ENCODE measurements at places on chromosomes 7 and 10. TPM values are rescaled to one million over a fixed set of nuclear protein-coding genes. Genes with fewer than 3 reads are reported as not detected.
A peak's percentile ranks its signal among the peaks of the same experiment; 100 is the strongest.

- no peak for DNase-seq
Observed at GRCh38 chr7:105230486-105230885, 158.2 kb downstream of the SRPK2 start.

- DNase-seq, result no peak
Observed at GRCh38 chr7:37633048-37633447, 50.5 kb upstream of the GPR141 start.

- DNase-seq, result no peak
Observed at GRCh38 chr10:102600816-102601215, 43.5 kb upstream of the TRIM8 start.

DNA sequence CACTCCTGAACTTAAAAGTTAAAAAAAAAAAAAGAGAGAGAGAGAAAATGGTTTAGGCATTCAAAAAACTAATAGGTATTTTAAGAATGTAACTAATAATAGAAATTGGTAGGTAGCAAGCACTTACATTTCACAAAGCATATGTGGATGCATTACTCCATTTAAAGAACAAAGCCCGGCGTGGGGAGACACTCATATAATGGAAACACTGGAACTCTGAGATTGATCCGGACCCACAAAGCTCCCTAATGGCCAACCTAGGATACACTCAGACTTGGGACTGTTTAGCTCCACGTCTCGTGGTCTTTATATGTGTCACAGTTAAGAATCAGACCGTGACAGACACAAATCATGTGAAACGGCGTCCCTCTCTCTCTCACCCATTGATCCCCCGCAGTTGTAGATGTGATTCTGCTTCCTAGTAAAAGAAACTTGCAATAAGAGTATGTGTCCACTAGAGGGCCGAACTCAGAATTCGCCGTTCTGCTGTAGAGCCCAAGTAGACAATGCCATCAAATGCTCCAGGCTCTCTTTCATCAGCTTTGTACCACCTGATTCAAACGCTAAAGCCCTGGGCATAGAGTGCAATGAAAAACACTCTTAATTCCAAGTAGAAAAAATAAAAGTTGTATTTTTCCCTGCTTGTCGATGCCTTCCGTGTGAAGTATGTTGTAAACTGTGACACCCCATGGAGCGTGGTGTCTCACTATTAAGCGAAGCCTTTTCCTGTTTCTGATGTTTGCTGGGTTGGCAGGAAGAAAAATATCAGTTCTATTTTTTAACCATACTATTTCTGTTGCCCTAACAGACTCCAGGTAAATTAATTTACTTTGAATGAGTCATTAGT lies 429.0 kb upstream of the MTPN start:
- peak; percentile 37 for DNase-seq

GRCh38 chr7:69775231-69775771 lies 177.0 kb downstream of the AUTS2 start:
- DNase-seq, result no peak

DNA sequence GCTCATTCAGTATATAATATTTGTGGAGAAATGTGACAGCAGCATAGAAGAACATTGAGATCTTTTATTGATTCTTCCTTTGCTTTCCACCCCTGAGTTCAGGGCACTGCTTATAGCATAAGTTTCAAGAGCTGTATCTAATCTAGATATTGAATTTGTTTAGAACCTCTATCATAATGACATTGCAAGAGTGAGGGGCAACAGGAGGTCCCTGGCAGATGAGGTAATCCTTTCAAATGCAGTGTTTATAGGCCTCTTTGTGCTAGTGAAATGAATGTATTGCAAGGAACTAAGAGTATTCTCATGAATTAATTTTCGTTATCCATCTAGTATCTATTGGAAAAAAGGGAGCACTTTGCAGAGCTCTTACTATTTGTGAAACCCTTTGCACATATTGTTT lies 167.2 kb upstream of the FERD3L start:
- no peak for DNase-seq

DNA sequence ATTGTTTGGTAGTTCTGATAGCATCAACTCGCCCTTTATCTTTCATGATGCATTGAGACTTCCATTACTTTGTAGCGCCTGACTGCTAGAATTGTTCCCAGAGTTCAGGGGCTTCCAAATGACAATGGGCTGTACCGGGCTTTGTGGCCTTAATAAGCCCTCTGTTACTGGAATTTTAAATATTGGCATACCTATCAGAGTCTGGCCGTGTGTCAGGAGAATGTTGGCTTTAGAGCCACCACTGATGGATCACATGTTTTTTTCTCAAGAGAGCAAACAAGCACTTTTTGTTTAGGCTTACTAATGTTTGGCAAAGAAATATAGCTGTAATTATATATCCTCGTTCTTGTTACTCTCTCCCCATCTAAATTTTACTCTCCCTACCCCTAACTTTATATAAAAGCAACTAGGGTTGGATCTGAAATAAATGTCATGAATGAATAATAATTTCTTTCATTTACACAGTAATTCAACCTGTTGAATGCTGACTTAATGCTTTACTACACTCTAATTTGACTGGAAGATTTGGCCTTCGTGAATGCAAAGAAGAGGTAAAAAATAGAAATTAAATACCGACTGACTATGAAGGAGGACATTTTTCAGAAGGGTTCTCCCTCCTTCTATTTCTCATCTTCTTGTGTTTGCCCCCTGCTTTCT lies 396.7 kb downstream of the AUTS2 start:
- DNase-seq, result no peak

DNA sequence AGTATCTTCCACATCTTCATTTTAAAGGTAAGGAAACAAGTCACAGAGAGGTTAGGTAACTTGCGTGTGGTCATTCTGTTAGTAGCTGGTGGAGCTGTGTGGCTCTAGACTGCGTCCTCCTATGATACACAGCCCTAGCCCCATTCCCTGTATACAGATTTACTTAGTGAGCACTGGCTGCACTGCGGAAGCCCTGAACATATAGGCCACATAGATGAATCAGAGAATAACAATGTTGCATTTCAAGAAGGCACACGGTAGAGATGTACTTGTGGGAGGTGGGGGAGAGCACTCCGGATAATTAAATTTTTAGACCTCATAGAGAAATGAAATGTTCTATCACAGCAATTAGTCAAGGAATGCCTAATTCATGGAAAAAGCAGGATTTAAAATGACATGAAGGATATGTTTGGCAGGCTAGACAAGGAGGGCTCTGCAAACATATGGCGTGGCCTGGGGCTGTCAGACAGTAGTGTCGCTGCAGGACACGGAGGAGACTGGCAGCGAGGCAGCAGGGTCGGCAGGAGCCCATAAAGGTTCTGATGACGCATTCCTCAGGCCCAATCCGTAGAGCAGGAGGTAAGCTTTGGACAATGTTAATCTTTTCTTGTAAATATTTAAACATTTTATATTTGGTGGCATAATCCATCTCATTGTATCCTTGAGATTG lies 29.5 kb downstream of the RAB11FIP2 start:
- no peak for DNase-seq

- DNase-seq, result no peak
Observed at GRCh38 chr10:129278686-129279085, 188.4 kb upstream of the MGMT start.

DNA sequence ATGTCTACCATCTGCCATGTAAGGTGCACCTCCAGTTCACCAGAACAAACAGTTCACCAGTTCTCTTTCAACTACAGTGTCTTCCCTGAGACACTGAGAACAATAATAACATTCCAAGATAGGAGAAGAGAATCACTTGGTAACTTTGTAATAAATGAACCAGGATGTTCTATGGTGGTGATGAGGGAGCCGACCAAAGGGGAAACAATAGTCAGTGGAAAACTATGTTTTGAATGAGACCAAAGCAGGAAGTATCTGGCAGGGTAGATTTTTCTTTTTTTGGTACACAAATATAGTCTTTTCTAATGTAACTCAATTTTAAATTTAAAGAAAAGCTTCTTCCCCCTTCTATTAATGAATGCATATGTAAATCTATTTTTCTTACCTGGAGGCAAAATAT lies 20.0 kb downstream of the HYAL4 start:
- no peak for DNase-seq

DNA sequence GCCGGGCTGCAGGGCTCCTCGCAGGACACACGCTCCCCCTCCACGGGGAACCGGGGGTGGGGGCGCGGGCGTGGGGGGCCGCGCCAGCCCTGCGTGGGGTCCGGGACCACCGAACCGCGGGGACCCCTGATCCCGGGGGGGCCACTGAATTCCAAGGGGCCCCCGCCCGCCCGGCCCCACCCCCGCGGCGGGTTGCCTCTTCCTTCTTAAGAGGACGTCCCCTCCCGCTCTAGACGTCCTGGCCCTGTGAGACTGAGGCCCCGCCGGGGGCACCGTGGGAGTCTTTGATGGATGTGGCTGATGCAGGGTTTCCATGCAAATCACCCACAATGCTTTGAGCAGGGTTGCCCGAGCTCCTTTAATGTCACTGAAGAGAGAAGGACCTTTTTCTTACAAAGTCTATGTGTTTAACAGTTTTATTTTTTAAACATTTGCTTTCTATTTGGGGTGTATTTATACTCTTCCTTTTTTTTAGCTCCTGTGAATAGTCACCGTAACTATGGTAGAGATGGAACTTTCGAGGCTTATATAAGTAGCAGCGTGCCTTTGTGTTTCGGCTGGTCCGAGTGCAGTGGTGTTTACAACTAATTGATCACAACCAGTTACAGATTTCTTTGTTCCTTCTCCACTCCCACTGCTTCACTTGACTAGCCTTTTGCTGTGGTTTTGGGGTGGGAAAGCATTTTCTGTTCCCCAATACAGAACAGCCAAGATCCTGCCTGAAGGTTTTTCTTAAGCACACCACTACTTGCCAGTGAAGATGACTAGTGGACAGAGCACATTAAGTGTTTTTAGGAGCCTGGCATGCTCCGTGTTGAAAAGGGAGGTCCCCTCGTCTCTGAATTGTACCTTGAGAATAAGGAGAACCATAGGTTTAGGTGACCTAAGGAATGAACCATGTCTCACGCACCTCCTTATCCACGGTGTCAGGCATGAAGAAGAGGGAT lies 44.8 kb downstream of the PDIA4 start:
- DNase-seq, result peak; percentile 85

DNA sequence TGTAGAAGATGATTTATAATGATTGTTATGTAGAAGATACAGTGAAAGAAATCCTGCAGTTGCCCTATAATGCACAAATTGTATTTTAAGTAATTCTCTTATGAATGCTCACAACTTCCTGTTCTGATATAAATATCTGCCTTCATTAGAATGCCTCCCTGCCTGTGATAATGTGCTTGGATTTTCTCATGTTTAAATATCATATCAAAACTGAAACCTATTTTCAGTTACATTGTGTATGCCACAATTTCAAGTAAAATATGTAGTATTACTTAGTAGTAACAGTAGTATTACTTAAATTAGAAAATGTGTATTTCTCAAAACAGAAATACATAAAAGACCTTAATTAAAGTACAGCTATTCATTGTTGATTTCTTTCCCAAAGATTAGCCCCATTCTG lies 41.1 kb upstream of the TFEC start:
- no peak for DNase-seq

DNA sequence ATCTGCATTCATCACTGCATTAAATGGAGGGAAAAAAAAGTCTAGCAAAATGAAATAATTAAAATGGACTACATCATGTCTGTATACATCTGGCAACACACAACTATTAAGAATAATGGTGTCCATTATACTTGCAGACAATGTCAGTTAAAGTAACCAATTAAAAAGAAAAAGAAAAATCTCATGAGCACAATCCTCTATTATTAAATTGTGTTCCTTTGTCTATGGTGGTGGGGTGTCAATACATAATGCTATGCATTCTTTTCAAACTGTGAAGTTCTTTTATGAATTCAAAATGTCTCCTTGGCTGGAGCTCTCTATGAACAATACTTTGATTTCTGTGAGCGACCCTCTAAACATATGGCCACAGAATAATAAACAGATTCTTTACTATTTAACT lies 63.5 kb downstream of the NRP1 start:
- no peak for DNase-seq

- DNase-seq, result no peak
Observed at GRCh38 chr10:127871631-127872010, 21.1 kb downstream of the CLRN3 start.

- no peak for DNase-seq
Observed at GRCh38 chr7:129664029-129665012, 52.8 kb downstream of the NRF1 start.

PTPN12 gene
- total RNA-seq, result 7.2 TPM

NSUN6 gene
- total RNA-seq, result 11.1 TPM

MRLN gene
- not detected for total RNA-seq

OPN1SW gene
- not detected for total RNA-seq

TRIM73 gene
- 3.0 TPM for total RNA-seq
